ENCODE measurements at places on chromosomes 3 and 15.
A peak's percentile ranks its signal among the peaks of the same experiment; 100 is the strongest.

- DNase-seq = no peak
Measured at GRCh38 chr3:53303549-53303948, 43.8 kb downstream of the DCP1A start.

DNA sequence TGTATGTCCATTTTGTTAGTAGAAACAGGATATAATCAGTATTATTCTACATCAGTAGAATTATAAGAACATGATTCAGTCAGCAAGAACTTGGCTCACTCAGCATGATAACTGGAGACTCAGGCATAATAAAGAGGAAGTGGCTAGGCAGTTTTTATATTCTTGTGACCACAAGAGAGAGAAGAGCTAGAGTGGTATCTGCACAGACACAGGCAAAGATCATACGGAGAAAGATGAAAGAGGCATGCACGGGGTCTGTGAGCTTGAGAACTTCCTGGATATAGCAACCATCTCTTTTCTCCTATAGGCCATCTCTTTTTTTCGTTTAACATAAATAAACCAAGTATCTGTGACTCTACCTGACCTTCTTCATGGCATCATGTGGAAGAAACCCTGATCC is 46.8 kb downstream of the MYO5A start:
- DNase-seq = peak; percentile 80

DNA sequence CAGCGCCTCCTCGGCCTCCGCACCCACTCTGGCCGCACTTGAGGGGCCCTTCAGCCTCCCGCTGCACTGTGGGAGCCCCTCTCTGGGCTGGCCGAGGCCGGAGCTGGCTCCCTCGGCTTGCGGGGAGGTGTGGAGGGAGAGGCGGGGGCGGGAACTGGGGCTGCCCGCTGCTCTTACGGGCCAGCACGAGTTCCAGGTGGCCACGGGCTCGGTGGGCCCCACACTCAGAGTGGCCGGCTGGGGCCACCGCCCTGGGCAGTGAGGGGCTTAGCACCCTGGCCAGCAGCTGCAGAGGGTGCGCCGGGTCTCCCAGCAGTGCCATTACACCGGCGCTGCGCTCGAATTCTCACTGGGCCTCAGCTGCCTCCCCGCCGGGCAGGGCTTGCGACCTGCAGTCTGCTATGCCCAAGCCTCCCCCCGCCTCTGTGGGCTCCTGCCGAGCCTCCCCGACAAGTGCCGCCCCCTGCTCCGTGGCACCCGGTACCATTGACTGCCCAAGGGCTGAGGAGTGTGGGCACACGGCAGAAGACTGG is 167.1 kb upstream of the PLSCR5 start:
- DNase-seq = no peak

DNA sequence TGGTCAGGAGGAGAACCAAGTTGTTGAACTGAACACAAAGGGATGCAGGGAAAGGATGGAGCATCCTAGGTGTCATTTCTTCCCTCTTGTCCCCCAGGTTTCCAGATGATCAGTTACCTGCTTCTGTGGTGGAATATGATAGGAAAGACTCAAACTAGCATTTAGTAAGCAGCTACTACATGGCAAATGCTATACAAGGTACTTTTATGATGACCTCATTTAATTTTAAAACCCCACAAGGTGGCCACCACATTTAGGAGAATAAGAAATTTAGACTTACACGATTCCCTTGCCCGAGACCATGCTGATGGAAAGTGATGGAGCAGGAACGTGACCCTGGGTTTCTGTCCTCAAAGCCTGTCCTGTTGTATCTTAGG is 40.9 kb downstream of the CCR4 start:
- DNase-seq = no peak

DNA sequence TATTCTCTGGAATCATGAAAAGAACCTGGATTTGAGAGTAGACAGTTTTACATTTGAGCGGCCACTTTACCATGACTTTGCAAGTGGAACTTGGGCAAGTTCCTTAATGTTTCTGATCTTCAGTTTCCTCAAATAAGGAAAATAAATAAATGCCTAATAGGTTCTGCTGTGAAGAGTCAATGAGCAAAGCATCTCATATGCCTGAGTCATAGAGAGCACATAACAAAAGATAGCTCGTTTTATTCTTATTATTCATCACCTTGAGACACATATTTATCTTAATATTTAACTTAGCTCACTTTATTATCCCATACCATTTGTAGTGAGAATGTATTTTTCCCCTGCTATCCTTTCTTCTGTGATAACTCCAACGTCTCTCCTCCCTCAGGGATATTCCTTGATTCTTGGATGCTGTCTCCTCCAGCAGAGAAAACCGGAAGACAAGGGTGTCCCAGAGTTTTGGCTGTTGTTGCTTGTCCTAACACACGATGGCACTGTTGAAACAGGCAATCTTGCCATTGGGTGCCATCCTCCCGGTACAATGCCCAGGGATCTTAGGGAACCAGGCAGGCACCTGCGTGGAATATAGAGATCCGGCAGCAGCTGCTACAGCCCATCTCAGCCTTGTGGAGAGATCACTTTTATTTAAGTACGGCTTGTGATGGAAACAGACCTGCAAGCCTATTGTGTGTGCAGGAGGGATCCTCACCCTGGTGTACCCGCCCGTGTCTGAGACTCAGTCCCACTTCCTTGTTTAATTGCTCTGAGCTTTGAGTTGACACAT is 33.3 kb upstream of the VPS33B start:
- peak; percentile 53 for DNase-seq

DNA sequence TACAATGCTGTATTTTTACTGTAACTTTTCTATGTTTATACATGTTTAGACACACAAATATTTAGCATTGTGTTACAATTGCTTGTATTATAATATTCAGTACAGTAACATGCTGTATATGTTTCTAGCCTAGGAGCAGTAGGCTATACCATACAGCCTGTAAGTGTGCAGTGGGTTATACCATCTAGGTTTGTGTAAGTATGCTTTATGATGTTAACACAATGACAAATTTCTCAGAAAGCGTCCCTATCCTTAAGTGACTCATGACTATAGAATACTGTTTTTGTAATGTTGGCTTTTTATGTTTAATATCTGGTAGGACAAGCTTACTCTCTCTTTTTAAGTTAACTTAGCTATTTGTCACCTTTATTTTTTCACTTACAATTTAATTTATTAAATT is 127.5 kb upstream of the THRB start:
- DNase-seq = no peak

DNA sequence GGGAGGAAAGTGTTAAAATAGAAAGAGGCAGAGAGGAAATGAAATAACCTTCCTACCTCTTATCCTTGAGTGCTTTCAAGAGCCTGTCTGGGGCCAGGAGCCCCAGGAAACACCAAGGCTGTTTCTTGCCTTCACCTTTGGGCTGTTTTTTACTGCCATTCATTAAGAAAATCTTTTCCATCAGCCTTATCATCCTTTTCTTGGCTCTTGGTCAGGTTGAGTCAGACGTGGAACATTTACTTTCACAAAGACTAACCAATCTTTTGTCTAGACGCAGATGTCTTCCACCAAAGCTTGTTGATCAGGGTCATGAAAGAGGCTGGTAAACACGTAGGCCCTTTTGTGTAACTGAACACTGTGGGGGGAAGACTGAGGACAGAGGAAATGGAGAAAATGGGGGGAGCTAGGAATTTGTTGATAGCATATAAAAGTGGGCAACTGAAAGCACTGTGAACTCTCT is 151.0 kb upstream of the THBS1 start:
- DNase-seq = peak; percentile 93

GRCh38 chr3:177108648-177109047 is 88.6 kb downstream of the TBL1XR1 start:
- no peak for DNase-seq

DNA sequence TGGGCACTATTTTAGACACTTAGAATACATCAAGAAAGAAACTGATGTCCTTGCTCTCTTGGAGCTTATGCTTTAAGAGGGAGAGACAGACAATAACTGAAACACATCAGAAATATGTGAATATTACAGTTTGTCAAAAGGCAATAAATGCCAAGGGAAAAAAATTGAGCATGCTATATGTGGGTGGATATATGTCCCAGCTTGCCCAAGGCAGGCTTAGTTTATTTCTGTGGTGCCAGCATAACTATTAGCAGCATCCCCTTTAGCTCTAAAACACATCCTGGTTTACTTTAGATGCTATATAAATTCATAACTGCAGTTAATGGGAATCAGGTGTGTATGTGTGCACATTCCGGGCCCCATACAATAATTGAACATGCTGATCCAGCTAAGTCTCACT is 191.2 kb upstream of the PDZRN3 start:
- no peak for DNase-seq

DNA sequence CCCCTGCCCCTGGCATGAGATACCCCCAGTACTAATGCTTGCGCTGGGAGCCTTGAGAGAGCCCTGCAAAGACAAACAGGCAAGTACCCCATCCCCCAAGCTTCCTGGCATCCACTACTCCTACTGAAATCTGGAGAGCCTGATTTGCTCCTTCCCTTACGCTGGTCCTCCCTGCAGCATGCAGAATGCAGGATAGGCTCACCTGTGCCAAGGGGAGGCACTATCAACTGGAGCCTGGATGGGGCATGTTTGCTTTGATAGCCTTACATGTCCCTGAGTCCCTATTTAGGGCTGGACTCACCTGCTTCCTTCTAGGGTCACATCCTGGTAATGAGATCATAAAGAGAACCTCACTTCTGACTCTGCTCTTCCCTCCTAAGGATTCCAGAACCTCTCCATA is 42.9 kb downstream of the RAB11A start:
- no peak for DNase-seq

DNA sequence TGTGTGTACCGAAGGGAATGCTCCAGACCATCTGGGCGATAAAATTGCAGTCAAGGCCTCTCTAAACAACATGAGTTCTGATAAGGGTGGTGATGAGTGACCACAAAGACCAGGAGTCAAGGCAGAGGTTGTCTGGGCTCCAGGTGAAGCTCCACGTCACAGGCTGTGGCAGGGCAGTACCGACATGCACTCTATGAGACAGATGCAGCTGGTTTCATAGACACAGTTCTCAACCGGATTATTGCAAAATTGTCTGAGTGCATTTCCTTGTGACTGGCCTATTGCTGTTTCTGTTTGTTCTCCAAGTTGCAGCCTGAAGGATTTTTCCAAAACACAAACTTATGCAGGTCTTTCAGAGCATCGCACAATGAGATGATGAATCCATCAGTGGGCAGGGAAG is 157.5 kb upstream of the HES1 start:
- no peak for DNase-seq

DNA sequence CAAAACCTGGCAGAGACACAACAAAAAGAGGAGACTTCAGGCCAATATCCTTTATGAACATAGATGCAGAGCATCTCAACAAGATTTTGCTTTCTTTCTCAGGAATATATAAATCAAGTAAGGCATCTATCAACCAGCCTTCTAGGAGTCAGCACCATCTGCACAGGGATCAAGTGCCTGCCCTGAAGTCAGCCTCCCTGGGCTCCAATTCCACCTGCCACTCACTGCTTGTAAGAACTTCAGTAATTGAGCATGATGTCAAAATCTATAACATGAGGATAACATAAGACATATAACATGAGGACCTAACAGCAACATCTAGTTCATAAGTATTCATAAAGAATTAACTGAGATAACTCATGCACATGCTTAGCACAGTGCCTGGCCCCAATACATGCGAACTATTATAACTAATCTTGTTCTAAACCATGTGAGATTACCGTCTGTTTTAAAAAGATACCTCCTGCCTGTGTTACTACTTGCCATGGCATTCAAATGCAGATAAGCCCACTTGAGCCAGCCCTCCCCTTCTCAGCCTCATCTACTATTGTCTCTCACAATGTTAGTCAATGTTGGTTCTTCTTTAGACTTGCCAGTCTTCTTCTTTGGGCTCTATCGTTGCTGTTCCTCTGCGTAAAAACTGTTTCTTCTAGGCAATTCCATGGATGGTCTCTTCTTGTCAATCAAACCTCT is 91.6 kb downstream of the PLD1 start:
- DNase-seq = no peak

DNA sequence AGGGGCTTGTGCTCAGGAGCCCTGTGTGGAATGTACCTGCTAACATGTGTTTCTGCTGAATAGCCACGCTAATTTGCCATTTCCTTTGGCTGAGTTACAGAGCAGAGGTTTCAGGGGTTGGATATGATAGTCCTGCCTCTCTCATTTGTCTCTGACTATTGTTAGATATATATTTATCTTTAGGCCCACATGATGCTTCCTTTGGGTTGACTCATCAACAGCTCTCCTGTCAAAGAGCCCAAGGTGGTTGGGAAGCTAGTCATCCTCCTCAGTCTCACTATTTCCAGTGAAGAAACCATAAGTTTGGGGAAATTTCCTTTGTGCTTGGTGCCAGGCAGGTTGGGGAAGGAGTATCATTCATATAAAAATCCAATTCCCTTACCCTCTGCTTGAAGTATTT is 1194.6 kb downstream of the ZPLD1 start:
- no peak for DNase-seq

DNA sequence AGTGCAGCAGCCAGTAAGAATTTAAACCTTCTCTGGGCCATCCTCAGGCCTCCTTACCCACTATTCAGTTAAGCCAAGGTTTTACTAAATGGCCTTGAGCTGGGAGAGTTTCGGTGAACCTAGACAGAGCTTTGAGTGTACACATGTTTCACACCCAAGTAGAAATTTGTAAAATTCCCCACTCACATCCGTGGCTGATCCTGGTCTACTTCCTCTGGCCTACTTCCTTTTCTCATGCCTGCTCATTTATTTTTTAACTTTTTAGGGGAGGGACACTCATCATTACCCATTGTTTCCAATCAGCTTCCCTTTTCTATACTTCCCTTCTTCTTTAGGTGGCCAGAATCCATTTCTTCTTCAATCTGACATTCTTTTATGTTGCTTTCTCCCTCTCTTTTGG is 7.6 kb downstream of the CX3CR1 start:
- DNase-seq = no peak

- no peak for DNase-seq
Measured at GRCh38 chr3:133828576-133829309, 23.1 kb downstream of the SRPRB start.

GRCh38 chr15:35060591-35060990 is 24.5 kb downstream of the NANOGP8 start:
- no peak for DNase-seq

GRCh38 chr3:194967151-194968117 is 281.8 kb downstream of the FAM43A start:
- no peak for DNase-seq

- DNase-seq = no peak
Measured at GRCh38 chr3:191263365-191263764, 64.3 kb downstream of the OSTN start.

DNA sequence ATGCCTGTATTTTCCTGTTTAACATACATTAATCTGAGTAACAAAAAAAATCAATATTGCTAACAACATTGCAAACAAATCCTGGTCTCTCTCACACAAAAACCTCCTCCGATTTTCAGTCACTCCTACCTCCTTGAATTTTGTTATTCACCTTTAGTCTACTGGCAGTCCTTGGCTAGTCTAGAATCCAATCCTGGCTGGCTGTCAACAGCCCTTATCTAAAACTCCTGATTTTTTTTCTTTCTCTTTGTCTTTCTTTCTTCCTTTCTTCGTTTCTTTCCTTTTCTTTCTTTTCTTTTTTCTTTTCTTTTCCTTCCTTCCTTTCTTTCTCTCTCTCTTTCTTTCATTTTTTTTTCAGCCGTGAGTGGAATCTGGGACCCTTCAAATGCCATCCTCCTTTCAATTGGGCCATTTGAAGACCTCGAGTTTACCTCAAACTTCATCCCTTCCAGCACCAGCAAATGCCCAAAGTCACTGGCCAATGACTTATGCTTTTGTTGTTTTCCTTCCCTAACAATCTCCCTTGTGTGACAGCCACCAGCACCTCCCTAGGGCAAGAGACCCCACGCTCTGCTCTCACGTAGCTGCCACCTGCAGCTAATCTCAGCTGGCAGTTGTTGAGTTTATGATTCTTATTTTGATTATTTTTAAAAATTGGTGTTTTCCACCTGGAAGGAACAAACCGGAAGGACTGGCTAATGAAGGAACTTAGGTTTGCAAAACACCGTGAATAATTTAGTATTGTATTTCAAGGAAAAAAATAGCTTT is 6.8 kb upstream of the ONECUT1 start:
- no peak for DNase-seq
